ENCODE measurements at places on chromosomes 2 and 18.
A peak's percentile ranks its signal among the peaks of the same experiment; 100 is the strongest.

DNA sequence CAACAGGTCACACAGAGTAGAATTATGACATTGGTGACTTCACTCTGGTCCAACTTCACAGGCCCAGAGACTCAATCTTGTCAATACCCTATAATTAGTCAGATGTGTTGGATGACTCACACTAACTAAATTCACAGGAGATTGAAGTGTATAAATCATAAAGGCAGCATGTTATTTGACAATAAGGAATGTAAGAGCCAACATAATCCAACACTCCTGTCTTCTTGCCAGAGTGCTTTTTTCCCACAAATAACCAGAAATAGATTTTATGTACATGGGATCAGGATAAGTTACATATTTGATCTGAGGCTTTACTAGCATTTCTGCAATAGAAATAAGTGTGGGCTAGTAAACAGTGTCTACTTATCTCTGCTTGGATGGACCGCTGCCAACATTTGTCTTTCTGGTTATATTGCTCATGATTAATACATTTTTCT is 42.2 kb upstream of the ZSWIM2 start:
- DNase-seq = no peak

DNA sequence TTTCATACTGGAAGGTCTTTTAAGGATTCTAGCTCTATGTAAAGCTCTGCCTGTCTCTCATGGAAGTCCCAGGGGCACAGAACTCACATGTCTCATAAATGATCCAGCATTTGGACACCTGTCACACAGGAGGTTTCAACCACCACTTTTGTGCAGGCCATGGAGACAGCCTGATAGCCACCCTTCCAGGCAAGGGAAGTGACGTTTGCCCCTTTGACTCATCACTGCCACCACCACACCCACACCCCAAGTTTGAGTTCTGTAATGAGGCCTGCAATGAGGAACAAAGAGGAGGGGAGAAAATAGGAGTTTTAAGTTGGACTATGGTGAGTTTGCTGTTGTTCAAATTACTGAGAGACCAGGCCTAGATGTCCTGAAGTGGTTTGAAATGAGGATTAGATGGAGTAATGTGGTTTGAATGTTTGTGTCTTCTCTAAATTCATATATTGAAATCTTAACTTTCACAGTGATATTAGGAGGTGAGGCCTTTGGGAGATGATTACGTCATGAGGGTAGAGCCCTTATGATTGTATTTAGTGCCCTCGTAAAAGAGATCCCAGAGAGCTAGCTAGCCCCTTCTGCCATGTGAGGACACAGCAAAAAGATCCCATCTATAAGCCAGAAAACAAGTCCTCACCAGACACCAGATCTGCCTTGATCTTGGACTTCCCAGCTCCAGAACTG is 175.3 kb upstream of the EPHA4 start:
- no peak for DNase-seq

- no peak for DNase-seq
These were observed 139.6 kb downstream of the TRABD2A start for GRCh38 chr2:84741182-84741822.

- DNase-seq = peak; percentile 22
These were observed 145.6 kb downstream of the TTC27 start for GRCh38 chr2:32773448-32773808.

DNA sequence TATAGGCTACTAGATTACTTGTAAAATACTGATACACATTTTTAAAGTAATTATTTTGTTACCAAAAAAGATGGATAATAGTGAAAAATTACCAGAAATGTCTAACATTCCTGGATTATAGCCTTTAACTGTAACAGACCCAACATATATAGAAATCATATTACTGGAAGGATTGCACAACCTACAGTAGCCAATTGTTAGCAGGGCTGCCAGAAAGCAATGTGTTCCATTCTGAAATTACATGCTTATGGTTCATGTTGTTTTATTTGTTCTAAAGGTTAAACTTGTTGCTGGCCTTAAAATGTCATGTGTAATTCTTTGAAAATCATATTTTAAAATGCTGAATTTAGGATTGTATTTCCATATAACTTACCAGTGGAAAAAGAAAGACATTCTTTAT is 793.6 kb upstream of the ACVR2A start:
- DNase-seq = no peak

- DNase-seq = no peak
These were observed 86.8 kb downstream of the GULP1 start for GRCh38 chr2:188378371-188378950.

DNA sequence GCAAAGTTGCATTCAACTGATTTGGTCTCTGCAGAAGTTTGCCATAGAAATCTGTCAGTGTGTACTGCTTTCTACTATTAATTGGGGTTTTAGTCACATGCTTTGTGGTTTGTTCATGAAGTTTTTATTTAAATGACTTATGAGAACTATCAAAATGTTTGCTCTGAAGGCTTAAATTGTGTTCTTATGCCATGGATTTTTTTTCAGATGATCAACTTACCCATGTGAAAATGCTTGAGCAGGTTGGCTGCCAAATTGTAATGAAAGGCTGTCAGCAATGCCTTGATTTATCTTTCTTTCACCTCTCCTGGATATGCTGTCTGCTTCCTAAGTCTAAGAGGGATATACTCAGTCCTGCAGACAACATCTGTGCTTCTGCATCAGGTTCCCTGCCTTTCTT is 50.7 kb downstream of the FMNL2 start:
- DNase-seq = no peak

- DNase-seq = no peak
These were observed 24.9 kb upstream of the COL5A2 start for GRCh38 chr2:189204322-189204941.

- no peak for DNase-seq
These were observed 48.5 kb downstream of the SMAD7 start for GRCh38 chr18:48902023-48902855.

DNA sequence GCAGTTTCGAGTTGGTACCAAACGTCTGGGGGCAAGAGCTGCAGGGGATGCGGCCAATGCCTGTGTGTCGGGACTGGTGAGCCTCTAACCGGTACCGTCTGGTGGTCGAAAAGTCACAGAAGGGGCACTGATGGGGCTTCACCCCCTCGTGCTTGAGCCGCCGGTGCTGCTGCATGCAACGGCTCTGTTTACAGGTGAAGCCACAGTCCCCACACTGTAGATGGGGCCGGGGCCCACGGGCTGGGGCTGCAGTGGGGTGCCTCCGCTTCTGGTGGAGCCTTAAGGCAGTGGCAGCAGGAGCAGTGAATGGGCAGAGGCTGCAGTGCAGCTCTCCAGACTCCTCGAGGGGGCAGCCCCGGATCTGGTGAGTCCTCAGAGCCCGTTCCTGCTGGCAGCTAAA is 16.6 kb downstream of the ZNF142 start:
- no peak for DNase-seq

- no peak for DNase-seq
These were observed 116.9 kb downstream of the LYPD6B start for GRCh38 chr2:149155196-149155969.

DNA sequence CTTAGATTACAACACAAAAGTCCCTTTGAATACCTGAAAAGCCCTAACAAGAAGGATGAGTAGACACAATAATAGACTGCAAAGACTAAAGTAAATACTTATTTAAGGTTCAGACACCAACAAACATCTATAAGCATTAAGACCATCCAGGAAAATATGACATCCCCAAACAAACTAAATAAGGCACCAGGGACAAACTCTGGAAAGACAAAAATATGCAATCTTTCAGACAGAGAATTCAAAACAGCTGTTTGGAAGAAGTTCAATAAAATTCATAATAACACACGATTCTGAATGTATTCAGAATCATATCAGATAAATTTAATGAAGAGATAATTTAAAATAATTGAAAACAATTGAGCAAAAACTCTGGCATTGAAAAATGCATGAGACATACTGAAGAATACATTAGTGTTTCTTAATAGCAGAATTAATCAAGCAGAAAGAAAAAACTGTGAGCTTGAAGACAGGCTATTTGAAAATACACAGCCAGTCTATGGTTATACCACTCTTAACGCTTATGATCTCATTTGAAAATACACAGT is 1388.8 kb downstream of the DSC3 start:
- DNase-seq = no peak

DNA sequence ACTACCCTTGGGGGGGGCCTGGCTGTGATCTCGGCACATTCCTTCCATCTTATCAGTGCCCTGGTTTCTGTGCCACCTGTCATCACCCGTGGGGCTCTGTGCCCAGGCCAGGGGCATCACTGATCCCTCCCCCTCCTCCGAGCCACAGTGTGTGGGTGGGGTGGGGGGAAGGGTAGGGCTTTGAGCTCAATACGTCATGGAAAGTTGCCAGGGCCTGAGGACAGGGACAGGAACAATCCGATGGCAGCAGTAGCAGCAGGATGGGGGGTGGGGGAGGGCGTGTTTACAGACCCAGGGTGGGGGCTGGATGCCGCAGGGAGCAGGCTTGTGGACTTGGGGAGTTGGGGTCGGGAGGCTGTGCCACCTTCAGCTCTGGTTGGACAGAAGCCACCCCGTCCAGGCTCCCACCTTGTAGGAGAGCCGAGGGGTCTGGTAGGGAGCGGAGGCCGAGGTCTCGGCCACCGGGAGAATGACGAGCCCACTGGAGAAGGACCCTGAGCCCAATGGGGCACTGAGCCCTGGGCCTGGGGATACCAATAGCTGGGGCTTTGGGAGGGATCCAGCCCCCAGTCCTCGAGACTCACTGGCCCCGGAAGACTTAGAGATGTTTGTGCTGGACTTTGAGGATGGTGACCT is 3.5 kb downstream of the SLC4A3 start:
- no peak for DNase-seq

GRCh38 chr2:74107071-74107470 is 40.6 kb downstream of the BOLA3 start:
- no peak for DNase-seq

GRCh38 chr2:15506229-15506819 is 54.8 kb downstream of the NBAS start:
- DNase-seq = no peak

DNA sequence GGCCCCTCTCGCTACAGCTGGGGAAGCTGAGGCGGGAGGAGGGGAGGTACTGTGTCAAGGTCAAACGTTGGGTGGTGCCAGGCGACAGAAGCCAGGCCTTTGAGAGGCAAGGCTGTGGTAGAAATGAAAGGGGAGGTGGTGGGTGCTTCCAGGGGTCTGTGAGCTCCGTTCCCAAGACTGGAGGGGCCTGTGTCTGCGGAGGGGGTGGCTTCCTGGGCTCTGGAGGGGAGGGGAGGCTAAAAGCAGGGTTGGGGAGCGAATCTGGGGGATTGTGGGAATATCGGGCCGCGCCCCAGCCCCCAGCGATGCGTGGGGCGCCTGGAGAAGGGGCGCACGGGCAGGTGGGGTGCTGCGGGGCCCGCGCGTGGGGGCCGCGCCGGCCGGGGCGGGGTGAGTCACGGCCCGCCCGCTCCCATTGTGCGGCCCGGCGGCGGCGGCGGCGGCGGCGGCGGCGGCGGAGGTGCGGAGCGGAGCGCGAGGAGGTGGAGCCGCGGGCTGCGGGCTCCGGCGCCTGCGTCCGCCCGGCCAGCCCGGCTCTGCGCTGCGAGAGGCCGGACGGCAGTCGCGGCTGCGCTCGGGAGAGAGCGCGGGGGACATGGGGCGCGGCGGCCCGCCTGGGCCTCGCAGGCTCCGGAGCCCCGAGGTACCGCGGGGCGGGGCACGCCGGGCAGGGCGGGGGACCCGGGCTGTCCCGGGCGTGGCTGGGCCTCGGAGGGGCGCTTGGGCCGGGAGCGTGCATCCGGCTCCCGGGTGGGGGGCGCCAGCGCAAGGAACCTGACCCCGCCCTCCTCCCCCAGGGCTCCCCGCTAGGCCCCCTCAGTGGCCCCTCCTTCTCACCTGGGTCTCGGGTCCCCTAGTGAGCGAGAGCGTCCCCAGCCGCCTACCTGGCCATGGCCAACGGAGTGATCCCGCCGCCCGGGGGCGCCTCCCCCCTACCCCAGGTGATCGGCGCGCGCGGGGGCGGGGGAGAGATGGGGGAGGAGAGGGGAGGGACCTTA is at the start of gene SLC4A3:
SLC4A3 (plus strand) TSS at position 528 of the 998 bp plus-strand sequence; CDS start at position 891, 363 bp downstream.
- DNase-seq = no peak

- no peak for DNase-seq
These were observed 2.4 kb downstream of the ERBB4 start for GRCh38 chr2:212535996-212536816.
